ENCODE measurements at places on chromosomes 12 and 14. TPM values are rescaled to one million over a fixed set of nuclear protein-coding genes. Genes with fewer than 3 reads are reported as not detected.

Gene TMEM119
- 37.1 TPM for total RNA-seq

Gene COX6A1
- 231 TPM for total RNA-seq

Gene GZMH
- not detected for total RNA-seq

Gene DEGS2
- 0.52 TPM for total RNA-seq

Gene SMCO2
- total RNA-seq: not detected

Gene IFNG-AS1
- 1.0 TPM for total RNA-seq

Gene ISCU
- total RNA-seq: 83.0 TPM

Measured in skeletal muscle tissue (tissue), 5 donors.